ENCODE measurements at places on chromosomes 2 and 18.

DNA sequence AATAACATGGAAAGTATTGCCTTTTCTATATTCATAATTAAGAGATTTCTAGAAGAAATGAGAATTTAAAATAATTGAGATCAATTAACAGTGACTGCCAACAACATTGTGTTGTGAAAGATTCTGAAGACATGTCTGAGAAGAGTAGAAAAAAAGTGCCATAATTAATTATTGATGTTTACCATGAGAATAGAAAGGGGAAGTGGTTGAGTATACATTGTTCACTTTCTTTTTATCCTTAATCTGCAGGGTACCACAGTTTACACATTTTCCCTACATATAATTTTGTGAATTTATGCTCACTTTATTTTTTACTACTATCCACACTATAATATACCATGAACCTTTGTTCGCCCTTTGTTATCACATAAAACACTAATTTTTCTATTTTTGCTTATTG, 47.1 kb upstream of the UBE2E3 start:
- no peak for DNase-seq

- DNase-seq: peak; percentile 36
Measured at GRCh38 chr2:241558532-241559322, at the start of gene BOK. Gene BOK (plus strand): TSS chr2:241558745. CDS start chr2:241559484, 739 bp downstream.

DNA sequence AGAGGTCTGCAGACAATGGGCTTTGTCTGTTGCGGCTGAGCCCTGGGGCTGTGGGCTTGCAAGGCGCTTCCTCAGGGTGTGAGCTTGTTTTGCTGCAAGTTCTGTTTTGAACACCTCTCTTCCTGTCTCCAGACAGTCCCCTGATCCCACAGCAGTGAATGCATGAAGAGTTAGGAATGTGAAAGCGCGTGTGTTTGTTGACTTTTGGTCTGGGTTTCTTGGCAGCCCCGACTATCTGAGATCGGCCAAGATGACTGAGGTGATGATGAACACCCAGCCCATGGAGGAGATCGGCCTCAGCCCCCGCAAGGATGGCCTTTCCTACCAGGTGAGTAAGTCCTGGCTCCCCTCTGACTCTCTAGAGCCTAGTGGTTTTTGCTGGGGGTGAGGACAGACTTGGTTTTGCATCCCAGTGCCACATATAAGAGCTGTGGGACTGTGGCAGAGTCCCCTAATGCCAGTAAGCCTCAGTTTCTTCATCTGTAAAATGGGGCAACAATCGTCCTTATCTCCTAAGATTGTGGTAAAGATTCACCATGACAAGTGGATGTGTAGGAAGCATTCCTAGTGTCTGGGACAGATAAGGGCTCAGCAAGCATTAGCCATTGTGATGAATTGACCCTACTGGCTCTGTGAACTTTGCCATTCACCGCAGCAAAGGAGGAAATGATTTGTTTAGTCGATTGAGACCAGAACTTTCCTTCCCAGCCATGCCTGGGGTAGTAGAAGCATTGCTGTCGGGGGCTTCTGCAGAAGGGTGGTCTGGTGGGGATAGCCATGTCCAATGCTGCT, 3.0 kb downstream of the LBH start:
- no peak for DNase-seq

GRCh38 chr2:232999354-232999753, 13.7 kb downstream of the NGEF start:
- no peak for DNase-seq

Data from NCI-H2029 (cell line).